ENCODE measurements at places on chromosomes 12 and 14.

- DNase-seq: no peak
Measured at GRCh38 chr12:480831-481816, 21.4 kb downstream of the B4GALNT3 start.

DNA sequence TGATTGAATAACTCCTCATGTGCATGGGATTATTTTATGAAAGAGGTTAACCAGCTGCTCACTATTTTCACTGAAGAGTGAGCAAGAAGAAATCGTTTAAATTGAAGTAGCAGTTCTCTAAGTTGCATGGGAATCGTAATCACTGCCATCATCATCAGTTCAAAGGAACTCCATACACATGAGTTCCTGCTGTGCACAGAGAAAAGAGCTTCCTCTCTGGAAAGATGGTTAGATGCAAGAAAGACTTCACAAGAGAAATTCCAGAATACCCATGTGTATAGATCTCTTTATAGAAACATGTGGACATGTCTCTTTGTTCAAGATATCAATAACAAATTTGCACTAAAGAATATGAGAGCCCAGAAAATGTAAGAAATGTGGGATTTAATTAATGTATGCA, 291.3 kb downstream of the PDZRN4 start:
- DNase-seq: no peak

GRCh38 chr12:86683568-86684304, 427.5 kb upstream of the MGAT4C start:
- no peak for DNase-seq

DNA sequence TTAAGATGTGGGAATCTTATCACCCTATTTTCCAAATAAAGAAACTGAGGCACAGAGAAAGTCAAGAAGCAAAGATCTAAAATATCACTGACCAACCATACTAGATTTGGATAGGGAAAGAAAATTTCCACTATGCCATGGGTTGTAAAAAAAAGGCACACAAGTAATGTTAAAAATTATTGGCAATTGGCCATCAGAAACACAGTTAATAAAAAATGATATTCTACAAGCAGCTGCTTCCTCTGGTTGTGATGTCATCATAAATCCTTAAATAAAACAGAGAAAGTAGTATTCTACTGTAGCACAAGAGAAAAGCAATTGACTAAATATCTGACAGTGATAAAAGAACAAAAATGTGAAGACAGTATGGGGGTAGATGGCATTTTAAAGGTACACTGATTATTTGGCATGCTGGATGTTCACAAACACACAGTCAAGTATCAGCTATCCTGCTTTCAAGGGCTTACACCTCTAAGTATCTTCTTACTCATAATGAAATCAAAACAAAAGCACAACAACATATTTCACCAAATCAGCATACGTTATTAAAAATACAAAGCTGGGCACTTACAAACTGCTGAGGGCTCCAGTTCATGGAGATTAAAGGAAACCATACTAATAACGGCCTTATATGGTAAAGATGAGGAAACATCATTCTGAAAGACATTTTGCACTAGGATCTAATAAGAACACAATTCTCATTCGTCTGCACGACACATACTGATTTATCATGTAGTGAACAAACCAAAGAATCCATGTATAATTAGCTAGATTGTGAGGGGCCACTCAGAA, 45.7 kb downstream of the CORO1C start:
- DNase-seq: no peak

DNA sequence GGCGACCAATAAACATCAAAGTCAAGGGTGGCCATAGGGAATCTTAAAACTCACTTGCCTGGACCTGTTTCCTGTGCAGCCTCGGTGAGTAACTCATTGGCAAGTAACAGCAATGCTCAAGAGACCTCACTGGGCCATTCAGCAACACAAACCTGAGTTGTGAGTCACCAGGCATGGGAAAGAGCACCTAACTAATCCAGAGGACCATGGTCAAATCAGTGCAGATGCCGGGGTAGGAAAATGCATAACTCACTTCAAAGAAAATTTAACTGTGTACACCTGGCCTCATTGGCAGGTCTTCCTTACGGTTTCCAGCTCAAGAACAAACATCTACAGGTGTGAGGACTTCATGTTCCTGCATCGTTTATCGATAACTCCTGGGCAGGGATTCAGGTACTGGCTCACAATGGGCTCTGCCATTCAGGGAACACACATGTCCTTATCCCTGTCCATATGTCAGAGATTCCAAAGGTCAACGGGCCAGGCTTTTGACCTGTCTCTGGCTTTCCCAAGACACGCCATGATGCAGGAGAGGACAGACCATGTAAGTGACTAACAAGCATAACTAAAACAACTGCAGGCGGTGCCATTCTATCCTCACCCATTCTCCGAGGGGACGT, 211.8 kb downstream of the ANO2 start:
- DNase-seq: no peak

Measured in hypothalamus (tissue), 51 donors.